ENCODE measurements at places on chromosomes 7 and 10. TPM values are rescaled to one million over a fixed set of nuclear protein-coding genes. Genes with fewer than 3 reads are reported as not detected.
A peak's percentile ranks its signal among the peaks of the same experiment; 100 is the strongest.

GRCh38 chr10:86888585-86889381, 68.6 kb downstream of the MMRN2 start:
- DNase-seq, result no peak

GRCh38 chr10:110818311-110819256, 53.1 kb upstream of the PDCD4 start:
- DNase-seq, result no peak

DNA sequence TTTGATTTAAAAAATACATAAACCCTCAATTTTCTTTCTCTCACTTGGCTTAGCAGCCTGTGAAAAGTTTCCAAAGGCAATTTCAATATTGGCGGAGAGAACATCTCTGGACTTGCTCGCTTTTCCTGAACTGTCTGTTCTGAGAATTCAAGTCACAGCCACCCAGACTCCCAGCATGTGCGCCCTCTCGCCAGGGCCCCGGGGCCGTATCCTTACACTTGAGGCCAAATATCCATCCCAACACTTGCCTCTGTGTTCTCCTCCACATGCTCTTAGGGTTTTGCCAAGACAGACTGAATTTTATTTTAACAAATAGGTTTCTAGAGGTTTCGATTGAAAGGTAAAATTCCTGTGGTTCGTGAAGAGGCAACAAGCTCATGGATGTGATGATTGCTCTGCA, 111.5 kb upstream of the GPR26 start:
- DNase-seq, result no peak

DNA sequence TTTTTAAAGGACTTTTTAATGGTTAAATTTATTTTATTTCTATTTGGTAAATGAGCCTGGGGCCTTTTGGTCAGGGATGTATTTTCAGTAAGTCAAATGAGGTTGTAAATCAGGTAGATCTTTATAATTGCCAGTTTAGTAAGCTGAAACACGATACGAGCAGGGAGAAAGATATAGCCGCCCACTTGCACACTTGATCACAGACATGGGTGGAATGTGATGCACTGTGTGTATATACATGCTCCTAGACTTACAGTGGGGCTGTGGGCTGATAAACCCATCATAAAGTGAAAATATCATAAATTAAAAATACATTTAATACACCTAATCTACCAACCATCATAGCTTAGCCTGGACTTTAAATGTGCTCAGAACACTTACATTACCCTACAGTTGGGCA, 119.4 kb upstream of the SAMD8 start:
- no peak for DNase-seq

- no peak for DNase-seq
These were observed 8.5 kb downstream of the CALML5 start for GRCh38 chr10:5490698-5491464.

DNA sequence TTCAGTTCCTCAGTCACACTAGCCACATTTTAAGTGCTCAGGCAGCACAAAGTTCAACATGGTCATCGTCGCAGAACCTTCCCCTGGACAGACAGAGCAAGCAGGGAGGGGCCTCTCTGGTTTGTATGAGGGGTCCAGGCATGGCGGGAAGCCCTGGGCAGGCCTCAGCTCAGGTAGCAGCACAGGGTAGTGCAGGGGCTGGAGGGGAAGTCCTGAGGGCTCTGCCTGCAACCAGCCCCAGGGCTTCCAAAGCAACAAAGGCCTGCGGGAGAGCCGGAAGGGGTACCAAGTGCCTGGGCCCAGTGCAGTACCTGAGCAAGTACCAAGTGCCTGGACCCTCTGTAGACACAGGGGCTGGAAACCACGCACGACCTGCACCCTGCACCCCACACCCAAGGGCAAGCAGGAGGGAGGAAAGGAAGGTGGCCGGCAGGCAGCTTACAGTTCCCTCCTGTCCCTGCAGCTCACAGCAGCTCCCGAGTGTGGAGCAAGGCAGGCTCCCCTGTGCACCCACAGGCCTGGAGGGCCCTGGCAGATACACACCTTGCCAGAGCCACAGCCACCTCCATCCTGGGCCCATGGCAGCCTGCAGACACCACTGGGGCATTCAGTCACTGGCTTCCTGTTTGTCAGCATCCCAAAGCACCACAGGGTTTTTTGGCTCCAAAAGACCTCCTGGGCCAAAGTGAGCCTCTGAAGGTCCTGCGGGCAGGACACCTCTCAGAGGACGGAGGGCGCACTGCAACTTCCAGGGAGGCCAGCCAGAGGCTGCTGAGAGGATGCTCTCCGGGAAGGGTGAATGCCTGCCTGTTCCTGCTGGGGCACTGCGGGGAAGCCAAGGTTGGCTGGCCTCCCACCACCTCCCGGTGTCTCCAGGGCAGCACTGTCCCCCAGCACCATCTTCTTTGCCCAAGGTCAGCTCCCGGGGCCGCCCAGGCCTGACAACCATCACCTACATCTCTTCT, 6.5 kb upstream of the RET start:
- peak; percentile 46 for DNase-seq

DNA sequence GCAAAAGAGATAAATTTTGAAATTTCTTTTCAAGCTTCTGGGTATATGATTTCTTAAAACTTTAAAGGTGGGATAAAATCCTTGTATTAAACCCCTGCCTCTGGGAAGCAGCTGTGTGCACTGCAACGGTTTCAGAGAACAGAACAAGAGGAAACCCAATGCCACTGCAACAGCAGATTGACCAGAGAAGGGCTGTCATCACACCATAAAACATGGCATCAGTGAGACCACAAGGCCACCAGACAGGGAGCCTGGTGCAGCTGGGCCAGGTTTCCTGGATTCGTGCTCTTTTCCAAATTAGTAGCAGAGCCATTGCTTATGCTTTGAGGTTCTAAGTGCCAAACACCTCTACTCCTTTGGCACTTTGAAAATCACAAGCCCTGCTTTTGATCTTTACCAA, 152.4 kb downstream of the PRPF18 start:
- DNase-seq, result no peak

DNA sequence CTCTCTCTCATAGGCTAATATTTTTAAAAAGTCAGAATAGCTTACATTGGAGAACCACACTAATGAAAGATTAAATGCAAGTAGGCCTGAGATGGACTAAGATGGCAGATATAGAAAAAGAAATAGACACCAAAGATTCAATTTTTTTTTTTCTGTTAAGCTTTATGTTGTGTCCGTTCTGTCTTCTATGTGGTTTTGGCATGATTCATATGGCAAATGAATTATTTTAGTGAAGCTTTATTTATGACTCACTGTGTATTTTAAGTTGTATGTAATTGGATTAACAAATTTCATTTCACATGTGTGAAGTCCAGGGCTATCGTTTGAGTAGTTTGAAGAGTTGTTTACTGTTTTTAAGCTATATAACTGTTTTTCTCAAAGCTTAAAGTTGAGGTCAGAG, 214.8 kb downstream of the CAMK1D start:
- DNase-seq, result no peak

Gene ADO
- total RNA-seq, result 17.6 TPM

Gene ATAD1
- 38.6 TPM for total RNA-seq

Gene BBIP1
- 14.8 TPM for total RNA-seq

Gene AP4M1
- 9.7 TPM for total RNA-seq
